ENCODE measurements at places on chromosomes 2 and 18. TPM values are rescaled to one million over a fixed set of nuclear protein-coding genes. Genes with fewer than 3 reads are reported as not detected.

DNA sequence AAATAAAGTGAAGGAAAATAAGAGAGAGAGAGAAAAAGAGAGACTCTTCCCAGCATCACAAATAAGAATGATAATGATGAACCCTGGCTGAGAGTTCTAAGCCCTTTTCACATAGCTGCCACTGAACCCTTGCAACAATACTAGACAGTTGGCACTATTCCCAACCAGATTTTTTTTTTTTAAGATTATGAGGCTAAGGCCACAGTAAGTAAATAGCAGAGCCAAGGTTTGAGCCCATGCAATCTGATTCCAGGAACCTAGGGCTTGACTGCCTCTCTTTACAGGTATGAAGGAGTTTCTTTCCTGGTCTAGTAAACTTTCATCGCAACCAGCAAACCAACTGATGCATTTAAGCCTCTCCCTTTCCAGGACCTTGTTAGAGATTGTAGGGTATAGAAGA lies 424.6 kb downstream of the NCKAP5 start:
- no peaks in the 10 kb centered on the region for H3K27me3 ChIP-seq
- no peaks in the 10 kb centered on the region for H3K36me3 ChIP-seq
- no peak overlapping the region for H3K4me3 ChIP-seq

The PTPRM gene
- polyA plus RNA-seq: 10.6 TPM

DNA sequence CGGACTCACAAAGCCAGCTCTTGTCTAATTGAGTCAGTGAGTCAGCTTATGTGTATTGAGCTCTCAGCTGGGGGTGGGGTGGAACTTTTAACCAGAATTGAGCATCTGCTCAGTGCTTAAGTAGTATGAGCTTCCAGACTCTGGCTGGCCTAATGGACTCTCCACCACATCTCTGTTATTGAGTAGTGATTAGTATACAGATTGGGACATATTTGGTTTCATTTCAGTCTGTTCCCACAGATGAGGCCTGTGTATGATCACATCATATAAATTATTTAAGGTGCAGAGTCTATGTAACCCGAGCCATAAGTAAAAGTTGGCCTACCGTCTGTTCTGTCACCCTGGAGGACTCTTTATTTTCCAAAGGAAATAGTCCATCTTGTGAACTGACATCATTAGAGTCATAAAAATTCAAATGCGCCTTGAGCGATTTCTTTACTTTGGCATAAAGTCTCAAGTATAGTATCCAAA lies 152.1 kb downstream of the THSD7B start:
- H3K4me1 ChIP-seq: no peaks in the 10 kb centered on the region
- H3K4me3 ChIP-seq: no peak overlapping the region
- H3K27ac ChIP-seq: no peak overlapping the region
- H3K36me3 ChIP-seq: no peaks in the 10 kb centered on the region
- DNase-seq: no peak
- no peaks in the 10 kb centered on the region for H3K27me3 ChIP-seq

GRCh38 chr18:12821408-12821807 lies 62.6 kb downstream of the PTPN2 start:
- no peak overlapping the region for H3K4me3 ChIP-seq
- H3K27me3 ChIP-seq: no peaks in the 10 kb centered on the region

DNA sequence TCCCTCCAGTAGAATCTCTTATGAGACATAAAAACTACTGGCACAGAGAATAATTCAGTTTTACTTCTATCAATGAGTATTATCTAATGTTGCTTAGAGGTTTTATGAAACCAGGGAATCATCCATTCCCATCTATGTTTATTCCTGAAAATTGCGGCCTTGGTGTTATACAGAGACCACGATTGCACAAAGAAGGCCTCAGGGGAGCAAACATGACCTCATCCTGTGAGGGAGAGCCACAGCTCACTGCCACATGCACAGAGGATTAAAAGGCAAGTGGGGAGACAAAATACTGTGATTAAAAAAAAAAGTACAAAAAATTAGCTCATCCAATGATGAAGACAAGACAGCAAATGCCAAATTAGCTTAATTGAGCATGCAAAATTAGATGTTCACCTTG lies 111.8 kb upstream of the SLC35G4 start:
- H3K27me3 ChIP-seq: no peaks in the 10 kb centered on the region
- DNase-seq: no peak
- H3K4me3 ChIP-seq: no peak overlapping the region
- no peaks in the 10 kb centered on the region for H3K4me1 ChIP-seq
- no peaks in the 10 kb centered on the region for H3K36me3 ChIP-seq
- no peak overlapping the region for H3K27ac ChIP-seq

- DNase-seq: no peak
- no peak overlapping the region for H3K4me3 ChIP-seq
- no peak overlapping the region for H3K27ac ChIP-seq
- no peaks in the 10 kb centered on the region for H3K27me3 ChIP-seq
- H3K4me1 ChIP-seq: no peaks in the 10 kb centered on the region
- H3K36me3 ChIP-seq: no peaks in the 10 kb centered on the region
Measured at GRCh38 chr18:46555724-46556123, 101.3 kb downstream of the LOXHD1 start.

DNA sequence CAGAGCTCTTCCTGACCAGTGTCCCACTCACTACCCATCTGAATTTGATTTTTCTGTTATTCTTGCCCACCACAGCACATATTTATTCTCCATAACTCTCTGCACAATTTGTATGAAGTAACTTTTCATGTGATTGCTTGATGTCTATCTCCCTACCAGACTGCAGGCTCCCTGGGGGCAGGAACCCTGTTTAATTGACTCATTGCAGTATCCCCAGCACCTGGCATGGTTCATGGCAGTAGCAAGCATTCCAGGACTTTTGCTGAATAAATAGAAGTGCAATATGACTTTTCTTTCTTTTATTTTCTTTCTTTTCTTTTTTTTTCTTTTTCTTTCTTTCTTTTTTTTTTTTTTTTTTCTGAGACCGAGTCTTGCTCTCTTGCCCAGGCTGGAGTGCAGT lies 88.7 kb upstream of the XPO1 start:
- H3K27me3 ChIP-seq: no peaks in the 10 kb centered on the region
- no peak overlapping the region for H3K4me3 ChIP-seq
- no peak overlapping the region for H3K27ac ChIP-seq
- no peak for DNase-seq
- no peaks in the 10 kb centered on the region for H3K4me1 ChIP-seq

GRCh38 chr18:76621226-76621625 lies 126.2 kb upstream of the ZNF516 start:
- DNase-seq: no peak
- no peaks in the 10 kb centered on the region for H3K27me3 ChIP-seq
- no peaks in the 10 kb centered on the region for H3K36me3 ChIP-seq
- H3K27ac ChIP-seq: no peak overlapping the region

The POTEI gene
- not detected for polyA plus RNA-seq

- no peak overlapping the region for H3K4me3 ChIP-seq
- no peaks in the 10 kb centered on the region for H3K4me1 ChIP-seq
- H3K27ac ChIP-seq: no peak overlapping the region
- no peak for DNase-seq
Measured at GRCh38 chr2:55451699-55452098, 32.0 kb upstream of the CCDC88A start.

The SERPINB4 gene
- polyA plus RNA-seq: not detected

DNA sequence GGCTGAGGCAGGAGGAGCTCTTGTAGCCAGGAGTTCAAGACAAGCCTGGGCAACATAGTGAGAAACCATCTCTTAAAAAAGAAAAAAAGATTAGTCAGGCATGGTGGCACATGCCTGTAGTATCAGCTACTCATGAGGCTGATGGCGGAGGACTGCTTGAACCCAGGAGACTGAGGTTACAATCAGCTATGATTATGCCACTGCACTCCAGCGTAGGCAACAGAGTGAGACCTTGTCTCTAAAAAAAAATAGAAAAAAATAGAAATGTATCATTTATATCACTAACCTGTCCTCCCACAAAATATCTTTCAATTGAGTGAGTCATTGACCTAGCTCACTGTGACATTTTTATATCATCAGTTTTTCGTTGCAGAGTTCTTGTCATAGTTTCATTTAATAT lies 152.5 kb downstream of the DTNA start:
- H3K4me3 ChIP-seq: no peak overlapping the region
- no peaks in the 10 kb centered on the region for H3K27me3 ChIP-seq
- H3K36me3 ChIP-seq: peaks cover 13% of the 10 kb centered on the region
- H3K27ac ChIP-seq: no peak overlapping the region
- H3K4me1 ChIP-seq: no peaks in the 10 kb centered on the region

DNA sequence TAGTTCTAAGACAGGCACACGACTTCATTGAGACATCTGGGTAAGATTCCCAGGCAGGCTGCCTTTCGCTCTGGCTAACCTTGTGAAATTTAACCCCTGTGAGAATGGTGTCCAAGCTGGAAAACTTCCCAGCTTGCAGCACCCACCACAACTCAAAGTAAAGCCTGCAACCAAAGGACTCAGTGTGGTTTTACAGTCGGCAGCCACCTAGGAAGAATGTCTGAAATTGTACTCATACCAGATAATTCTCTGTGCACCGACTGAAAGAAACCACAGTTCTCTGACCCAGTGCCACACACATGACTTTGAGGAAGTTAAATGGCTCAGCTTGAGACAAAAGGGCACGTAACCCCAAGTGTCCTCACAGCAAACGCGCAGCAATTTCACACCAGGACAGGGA lies 125.7 kb downstream of the RBMS1 start:
- no peaks in the 10 kb centered on the region for H3K36me3 ChIP-seq
- H3K27me3 ChIP-seq: no peaks in the 10 kb centered on the region
- H3K4me1 ChIP-seq: peaks cover 8% of the 10 kb centered on the region
- no peak overlapping the region for H3K4me3 ChIP-seq
- DNase-seq: no peak

DNA sequence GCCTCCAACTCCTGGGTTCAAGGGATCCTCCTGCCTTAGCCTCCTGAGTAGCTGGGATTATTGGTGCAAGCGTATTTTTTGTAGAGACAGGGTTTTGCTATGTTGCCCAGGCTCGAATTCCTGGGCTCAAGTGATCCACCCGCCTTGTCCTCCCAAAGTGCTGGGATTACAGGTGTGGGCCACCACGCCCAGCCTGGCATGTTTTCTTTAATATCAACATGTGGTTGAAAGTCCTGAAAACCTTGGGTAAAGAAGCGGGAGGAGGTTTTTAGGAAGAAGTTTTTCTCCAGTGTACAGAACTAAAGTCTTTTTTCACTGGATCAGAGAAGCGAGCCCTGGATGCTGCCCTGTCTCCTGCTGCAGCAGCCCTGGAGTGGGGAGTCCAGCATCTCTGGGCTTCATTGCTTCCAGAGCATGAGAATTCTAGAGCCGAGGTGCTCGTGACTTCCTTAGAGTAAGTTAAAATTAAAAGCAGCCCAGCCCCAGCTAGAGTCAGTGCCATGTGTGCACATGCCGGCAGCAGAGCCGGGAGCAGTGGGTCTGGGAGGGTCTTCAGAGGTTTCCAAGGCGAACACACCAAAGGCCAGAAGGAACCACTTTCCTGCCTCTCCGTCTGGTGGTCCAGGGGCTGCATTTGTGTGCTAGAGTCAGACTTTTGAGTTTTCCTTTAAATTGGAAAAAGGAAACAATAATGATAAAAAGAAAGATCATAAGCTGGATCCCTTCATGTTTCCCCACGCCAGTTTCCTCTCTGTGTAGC lies 31.2 kb downstream of the ITGB1BP1 start:
- H3K4me3 ChIP-seq: no peak overlapping the region
- H3K27ac ChIP-seq: no peak overlapping the region
- no peaks in the 10 kb centered on the region for H3K36me3 ChIP-seq
- H3K27me3 ChIP-seq: no peaks in the 10 kb centered on the region

DNA sequence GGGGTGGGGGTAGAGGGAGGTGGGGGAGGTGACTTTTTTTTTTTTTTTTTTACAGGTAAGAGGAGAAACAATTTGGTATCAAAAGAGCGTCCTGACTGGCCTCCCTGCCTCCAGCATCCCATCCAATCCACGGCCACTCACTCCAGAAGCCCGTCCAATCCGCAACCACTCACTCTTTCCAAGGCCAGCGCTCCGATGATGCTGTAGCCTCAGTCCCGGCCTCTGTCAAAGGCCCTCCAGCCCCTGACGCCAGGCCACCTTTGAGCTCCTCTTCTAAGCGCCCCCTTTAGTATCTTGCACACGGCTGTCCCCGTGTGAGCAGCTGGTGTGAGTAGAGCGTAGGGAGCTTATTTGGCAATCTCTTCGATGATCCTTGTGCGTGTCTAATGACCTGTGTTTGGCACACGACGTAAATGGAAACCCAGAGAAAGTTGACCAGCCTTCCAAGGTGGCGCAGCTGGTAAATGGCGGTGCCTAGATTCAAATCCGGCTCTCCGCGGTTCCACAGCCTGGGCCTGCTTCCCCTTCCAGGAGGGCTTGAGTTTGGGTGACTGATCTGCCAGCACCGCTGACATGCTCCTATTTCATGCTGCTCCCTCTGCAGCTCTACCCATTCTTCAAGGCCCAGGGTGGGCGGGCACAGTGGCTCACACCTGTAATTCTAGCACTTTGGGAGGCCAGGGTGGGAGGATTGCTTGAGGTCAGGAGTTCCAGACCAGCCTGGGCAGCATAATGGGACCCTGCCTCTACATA lies 23.8 kb upstream of the PXDN start:
- no peaks in the 10 kb centered on the region for H3K4me1 ChIP-seq
- no peak overlapping the region for H3K27ac ChIP-seq
- DNase-seq: peak; percentile 71
- no peak overlapping the region for H3K4me3 ChIP-seq
- H3K36me3 ChIP-seq: no peaks in the 10 kb centered on the region

DNA sequence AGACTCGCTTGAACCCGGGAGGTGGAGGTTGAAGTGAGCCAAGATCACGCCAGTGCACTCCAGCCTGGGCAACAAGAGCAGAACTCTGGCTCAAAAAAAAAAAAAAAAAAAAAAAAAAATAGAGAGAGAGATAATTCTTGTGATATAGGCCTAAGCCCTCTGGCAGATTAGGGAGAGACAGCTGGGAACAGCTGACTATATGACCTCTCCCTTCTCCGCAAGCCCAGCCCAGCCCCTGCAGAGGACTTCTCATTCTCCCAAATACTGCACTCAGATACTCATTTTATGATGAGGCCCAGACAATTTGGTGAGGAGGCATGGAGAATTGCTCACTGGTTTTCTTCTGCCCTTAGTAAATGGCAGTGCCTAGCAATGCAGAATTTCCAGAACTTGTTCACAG lies 262.0 kb downstream of the HAUS1 start:
- H3K36me3 ChIP-seq: no peaks in the 10 kb centered on the region
- H3K27me3 ChIP-seq: no peaks in the 10 kb centered on the region
- no peak for DNase-seq

GRCh38 chr2:76169276-76170008 lies 458.7 kb upstream of the GCFC2 start:
- no peak overlapping the region for H3K4me3 ChIP-seq
- H3K4me1 ChIP-seq: no peaks in the 10 kb centered on the region
- H3K27ac ChIP-seq: no peak overlapping the region

- peaks cover 3% of the 10 kb centered on the region for H3K4me1 ChIP-seq
- no peaks in the 10 kb centered on the region for H3K36me3 ChIP-seq
- no peak overlapping the region for H3K4me3 ChIP-seq
- no peak for DNase-seq
- no peaks in the 10 kb centered on the region for H3K27me3 ChIP-seq
Measured at GRCh38 chr2:196586511-196586991, 53.0 kb upstream of the CCDC150 start.

GRCh38 chr2:219207884-219208740 lies 1.5 kb downstream of the ZFAND2B start:
- H3K27ac ChIP-seq: no peak overlapping the region
- H3K36me3 ChIP-seq: no peaks in the 10 kb centered on the region
- no peaks in the 10 kb centered on the region for H3K27me3 ChIP-seq
- no peaks in the 10 kb centered on the region for H3K4me1 ChIP-seq
- H3K4me3 ChIP-seq: no peak overlapping the region

Measured in aorta (tissue), 5 donors.